ENCODE measurements at places on chromosomes 6 and 20.

- no peak for DNase-seq
Measured at GRCh38 chr6:137944793-137945498, 77.9 kb downstream of the TNFAIP3 start.

DNA sequence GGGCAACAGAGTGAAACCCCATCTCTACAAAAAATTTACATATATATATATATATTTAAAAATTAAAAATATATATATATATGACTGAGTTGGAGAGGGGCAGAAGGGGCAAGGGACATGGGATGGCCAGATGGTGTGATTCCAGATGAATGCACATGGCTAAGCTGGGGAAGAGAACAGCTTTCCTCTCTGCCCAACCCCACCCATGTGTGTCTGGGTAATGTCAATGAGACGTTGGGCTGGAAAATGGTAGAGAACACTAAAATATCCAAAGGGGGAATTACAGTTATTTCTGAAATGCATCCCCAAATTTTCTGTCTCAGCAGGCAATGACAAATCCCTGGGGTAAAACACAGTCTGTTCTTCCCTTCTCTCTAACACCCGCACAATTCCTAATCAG lies 31.2 kb upstream of the CCND3 start:
- no peak for DNase-seq

DNA sequence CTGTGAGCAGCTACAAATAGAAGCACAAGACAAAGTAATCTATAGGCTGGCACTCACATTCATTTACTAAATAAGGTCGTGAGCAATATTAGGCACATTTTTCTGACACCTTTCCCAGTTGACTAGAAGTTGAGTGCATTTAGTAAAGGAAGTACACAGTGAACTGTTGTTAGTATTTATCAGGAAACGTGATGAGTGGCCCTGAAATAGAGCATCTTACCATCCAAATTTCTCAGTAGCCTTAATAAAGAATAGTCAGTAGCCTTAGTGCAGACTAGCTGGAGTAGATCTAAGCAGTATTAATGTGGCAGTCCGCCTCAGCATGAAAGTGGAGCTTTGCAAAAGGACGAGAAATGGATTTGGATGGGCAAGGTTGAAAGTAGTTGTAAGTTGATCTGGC lies 205.5 kb upstream of the QKI start:
- DNase-seq: no peak

DNA sequence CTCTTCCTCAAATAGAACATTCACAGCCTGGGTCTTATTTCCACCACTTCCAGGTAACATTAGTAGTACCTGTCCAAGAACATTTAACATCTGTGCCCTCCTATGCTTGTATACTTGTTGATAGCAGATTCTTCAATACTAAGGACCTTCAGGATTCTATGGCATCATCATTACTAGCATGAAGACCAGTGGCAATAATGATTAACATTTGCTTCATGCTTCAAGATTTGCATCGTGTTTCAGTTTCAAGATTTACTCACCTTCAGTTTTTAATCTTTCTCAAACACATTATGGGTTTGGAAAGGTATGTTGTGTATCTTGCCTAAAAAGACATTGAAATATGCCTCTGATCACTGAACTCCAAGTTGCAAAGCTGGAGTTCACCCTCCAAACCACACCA lies 412.8 kb upstream of the NRSN1 start:
- DNase-seq: no peak

GRCh38 chr6:56144538-56145324 lies 102.6 kb downstream of the COL21A1 start:
- no peak for DNase-seq

DNA sequence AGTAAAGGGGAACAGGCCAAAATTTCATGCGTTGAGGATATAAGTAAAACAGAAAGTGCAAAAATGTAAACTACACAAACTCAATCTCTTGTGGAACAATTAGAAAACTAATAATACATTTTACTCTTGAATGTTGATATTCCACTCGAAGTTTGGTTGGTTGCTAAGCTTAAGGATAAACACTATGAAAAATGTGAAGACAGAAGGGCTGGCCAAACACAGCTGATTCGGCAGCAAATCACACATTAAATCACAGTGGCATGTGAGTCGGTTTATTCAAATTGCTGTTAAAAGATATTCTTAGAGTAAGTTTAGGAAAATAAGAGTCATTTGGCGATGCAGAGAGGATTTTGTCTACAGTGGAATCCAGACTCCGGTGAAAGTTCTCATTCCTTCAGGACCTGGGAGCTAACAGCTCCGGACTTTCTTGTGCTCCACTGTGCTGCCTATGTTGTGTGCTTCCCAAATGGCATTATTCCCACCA lies 1.4 kb upstream of the EPM2A start:
- no peak for DNase-seq

DNA sequence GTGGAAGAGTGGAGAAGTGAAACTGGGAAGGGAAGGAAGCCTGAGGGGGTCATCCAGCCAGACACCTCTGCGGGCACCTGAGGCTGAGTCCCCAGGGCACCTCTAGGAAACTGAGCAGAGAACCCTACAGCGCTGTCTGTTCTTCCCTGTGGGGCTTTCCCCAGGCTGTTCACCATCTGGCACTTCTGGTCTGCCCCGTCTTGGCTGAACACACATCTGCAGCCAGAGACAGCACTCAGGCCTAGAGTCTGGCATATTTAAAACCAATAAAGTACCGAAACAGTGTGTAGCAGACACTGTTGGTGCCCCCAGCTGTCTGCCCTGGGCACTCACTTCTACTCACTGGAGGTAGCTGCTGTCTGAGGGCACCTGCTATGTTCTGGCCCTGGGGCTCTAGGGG lies 9.4 kb upstream of the ARFGEF2 start:
- no peak for DNase-seq

- no peak for DNase-seq
Measured at GRCh38 chr20:24729896-24730605, 219.0 kb upstream of the CST7 start.

- no peak for DNase-seq
Measured at GRCh38 chr6:87378947-87379346, 28.8 kb upstream of the CFAP206 start.

DNA sequence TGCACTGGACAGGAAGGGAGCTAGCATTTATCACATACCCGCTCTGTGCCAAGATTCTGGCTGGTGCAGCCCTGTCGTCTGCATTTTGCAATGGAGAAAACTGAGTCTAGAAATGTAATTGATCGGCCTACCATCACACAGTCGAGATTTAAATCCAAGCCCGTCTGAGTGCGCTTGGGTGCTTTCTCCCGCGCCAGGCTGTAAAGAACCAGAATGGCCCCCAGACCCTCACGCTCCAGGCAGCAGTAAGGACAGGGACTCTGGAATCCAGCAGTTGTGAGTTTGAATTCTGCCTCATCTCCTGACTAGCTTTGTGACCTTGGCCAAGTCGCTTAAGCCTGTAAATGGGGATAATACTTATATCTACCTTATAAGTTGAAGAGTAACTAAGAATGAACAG lies 10.8 kb downstream of the DYNLRB1 start:
- no peak for DNase-seq

DNA sequence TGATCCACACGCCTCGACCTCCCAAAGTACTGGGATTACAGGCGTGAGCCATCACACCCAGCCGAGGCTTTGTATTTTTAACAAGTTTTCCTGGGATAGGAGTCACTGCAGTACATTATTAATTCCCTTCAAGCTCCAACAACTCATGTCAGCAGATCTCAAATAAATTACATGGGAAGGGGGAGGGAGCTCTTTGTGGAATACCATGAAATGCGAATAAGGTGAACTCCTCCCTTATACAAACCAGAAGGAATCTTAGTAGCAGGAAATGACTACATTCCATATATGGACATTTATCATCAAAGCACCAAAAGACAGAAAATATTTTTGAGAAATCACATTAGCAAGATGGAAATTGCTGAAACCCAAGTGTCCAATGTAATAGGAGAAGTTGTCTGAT lies 2.9 kb downstream of the GSS start:
- DNase-seq: no peak

- no peak for DNase-seq
Measured at GRCh38 chr6:11413117-11413687, 124.3 kb upstream of the TMEM170B start.

GRCh38 chr6:5744497-5744896 lies 262.2 kb downstream of the NRN1 start:
- DNase-seq: no peak

DNA sequence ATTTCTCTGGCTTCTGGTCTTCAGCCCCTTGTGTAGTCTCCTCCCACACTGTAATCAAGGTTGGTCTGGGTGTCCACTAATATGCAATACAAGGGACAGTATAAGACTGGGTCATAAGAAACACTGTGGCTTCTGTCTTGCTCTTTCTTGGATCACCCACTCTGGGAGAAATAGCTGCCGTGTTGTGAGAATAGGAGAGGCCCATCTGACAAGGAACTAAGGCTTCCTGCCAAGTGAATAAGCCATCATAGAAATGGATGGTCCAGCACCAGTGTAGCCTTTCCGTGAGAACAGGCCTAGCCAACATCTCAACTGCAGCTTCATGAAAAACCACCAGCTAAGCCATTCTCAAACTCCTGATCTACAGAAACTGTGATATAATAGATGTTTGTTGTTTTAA lies 23.3 kb downstream of the BAG2 start:
- DNase-seq: no peak

- DNase-seq: no peak
Measured at GRCh38 chr6:168031411-168031971, 34.0 kb downstream of the KIF25 start.

DNA sequence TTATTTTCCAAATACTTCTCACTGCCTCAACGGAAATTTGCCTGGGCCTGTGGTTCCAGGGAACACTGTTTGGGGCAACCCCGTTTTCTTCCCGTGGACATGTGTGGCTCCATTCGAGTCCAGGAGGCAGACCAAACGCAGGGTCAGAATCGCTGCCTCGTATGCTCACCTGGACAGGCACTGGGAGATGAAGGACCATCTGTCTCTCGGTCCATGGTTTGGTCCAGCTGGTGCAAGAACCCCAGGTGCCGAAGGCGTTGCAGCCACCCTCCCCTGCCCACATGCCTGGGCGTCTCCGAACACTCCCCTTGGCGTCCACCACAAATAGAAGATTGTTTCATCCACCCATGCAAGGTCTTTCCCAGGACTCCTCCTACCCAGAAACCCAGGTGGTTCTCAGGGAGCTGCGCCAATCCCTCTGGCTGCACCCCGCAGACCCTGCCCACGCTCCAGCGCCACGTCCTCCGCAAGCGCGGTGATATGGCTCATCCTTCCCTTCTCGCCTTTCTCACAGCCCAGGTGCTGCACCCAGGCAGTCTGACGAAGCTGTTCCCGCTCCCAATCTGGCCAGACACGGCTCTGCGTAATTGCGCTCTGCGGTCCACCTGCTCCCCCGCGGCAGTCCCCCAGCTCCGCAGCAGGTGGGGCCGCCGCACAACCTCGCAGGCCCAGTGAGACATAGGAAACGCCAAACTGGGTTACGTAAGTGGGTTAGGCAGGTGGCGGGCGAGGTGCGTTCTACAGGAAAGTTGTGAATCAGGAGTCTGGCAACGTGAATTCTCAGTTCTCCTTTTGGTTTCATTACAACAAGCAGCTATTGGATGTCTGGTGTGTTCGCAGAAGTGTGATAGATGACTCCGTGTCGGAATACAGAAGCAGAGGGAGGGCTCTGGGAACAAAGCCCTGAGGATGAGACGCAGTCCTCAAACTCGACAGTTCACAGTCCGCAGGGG lies 146.2 kb upstream of the ECI2 start:
- DNase-seq: peak; percentile 62

DNA sequence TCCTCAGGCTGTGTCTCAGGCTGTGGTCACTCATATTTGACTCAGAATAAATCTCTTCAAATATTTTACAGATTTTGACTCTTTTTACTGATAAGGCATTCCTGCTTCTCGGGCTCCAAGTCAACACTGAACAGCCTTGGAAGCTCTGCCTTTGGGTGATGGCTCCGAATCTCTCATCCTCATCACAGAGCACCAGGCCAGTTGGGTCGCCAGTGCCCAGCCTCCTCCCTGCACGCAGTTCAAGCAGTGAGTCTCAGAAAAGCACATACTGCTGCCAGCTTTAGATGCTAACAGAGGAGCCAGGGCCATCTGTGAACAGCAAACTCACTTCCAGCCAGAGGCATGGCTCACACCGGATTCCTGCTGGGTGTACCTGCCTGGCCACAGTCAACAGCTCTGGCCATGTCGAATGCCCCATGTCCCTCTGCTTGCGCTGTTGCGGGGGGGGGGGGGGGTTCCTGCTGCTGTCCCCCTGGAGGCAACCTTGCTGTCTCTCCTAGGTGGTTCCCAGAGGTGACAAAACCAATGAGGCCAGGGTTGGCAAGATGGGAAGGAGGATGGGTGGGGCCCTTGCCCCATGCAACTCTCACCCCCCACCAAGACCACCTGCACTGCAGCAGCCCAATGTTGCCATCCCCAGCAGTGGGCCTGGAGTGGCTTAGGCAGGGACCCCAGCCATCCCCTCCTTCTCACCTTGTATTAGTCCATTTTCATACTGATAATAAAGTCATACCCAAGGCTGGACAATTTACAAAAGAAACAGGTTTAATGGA lies 248.8 kb downstream of the ERMARD start:
- DNase-seq: no peak

DNA sequence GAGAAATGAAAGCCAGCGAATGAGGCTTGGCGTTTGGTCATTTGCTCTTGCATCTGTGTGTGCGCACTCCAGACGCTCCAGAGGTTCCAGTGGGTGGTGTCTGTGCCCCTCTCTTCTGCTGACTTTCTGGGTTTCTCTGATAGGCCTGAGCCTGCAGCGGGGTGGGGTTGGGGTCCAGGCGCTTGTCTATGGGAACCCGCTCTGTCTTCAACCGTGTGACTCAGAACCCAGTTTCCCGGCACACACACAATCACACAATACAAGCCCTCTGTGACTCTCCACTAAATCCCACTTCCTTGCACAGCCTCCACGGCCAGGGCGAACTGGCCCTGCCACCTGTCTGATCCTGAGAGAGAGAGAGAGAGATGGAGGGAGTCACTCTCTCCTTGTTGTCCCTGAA lies 24.6 kb downstream of the RBM38 start:
- DNase-seq: no peak

DNA sequence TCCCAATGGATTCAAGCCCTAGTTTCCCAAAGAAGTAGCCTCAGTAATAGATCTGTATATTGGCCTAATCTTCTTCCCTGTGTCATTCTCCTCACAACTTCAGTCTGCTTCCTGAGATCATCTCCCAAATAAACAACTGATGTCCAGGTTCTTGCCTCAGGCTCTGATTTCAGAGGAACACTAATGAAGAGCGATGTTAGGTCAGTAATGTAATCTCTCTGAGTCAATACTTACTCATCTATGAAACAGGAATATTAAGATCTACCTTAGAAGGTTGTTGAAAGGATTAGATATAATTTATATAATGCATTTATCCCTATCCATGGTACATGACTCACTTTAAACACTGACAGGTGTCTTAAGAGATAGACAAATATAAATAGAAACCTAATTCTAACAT lies 246.0 kb upstream of the FLRT3 start:
- peak; percentile 10 for DNase-seq

- DNase-seq: no peak
Measured at GRCh38 chr6:21747441-21747840, 153.9 kb downstream of the SOX4 start.

GRCh38 chr20:5886788-5887187 lies 63.5 kb downstream of the TRMT6 start:
- peak; percentile 58 for DNase-seq
